ENCODE measurements at places on chromosomes 6 and 20.

DNA sequence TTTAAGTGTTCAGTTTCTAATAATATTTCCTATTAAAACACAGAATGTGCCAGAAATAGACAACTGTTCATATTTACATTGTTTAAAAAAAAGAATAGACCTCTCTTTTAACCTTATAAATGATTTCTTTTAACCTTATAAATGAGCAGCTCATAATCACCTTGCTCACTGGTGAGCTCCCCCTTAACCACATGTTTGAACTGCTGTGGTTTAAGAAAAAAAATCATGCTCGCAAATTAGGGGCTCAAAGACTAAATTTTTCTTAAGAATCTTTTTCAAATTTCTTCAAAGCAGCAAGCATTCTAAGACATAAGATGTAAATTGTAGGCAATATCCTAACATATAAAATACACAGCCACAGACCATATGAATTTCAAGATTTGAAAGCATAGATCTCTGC lies 32.8 kb downstream of the FAM8A1 start:
- DNase-seq = no peak

- DNase-seq = peak; percentile 68
Observed at GRCh38 chr6:116111552-116112528, 11.2 kb downstream of the NT5DC1 start.

DNA sequence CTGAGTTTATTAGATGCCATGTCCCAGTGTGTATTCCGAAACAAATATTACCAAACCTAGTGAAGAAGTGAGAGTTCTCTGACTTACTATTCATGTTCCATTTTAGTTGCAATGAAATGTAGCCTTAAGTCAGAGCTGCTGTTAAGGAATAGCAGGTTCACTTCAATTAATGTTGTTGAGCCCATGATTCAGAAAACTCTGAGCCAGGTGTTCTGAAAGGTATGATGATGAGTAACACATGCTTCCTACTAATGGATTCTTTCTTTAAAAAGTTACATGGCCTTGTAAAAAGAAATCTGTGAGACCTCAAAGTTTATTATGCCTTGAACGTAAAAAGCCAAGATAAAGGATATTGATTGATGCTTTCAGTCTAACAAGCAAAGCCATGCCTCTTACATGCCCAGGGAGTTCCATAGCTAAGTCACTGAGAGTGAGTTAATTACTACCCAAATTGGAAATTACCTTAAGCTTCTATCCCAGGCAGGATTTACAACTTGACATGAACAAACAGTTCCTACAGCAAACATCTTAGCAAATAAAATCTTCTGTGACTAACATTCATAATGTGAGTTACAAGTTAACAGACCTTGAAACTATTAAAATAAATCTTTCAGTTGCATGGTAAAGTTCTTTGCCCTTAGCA lies 122.9 kb downstream of the AKAP7 start:
- DNase-seq = no peak

- no peak for DNase-seq
Observed at GRCh38 chr6:72857791-72858585, 236.1 kb downstream of the KCNQ5 start.

DNA sequence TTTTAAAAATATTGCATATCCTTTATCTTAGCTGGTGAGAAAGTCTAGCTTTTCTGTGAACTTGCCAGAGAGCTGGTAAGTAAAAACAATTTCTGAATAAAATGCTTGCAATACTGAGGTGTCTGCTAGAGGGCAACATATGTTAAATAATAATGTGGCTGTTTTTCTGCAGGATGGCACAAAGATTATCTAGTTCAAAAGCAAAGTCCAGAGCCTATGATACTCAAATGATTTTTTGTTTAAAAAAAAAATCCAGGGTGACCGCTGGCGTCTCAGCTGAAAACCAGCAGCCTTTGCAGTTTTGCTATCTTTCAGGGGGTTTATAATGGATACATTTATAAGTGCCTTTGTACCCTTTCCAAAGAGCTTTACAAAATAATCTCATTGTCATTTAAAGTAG lies 194.9 kb downstream of the PHACTR1 start:
- DNase-seq = peak; percentile 79

DNA sequence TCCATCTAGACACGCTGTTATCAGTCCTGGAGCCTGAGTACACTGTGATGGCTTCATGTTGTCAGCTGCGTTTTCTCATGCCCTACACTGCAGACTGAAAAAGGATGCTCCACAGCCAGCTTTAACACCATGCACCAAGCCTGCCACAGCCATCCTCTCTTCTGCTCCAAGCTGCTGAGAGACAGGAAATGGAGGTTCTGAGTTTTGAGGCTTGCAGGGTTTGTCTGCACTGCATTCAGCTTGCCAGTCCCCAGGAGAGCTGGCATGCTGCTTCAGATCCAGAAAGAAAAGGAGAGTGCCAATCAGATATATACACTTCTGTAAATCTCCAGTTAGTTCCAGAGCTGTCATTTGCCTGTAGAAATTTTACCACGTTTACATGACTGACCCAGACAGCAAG lies 550.7 kb upstream of the FLRT3 start:
- DNase-seq = no peak

- no peak for DNase-seq
Observed at GRCh38 chr6:165811512-165811911, 148.5 kb upstream of the PDE10A start.

DNA sequence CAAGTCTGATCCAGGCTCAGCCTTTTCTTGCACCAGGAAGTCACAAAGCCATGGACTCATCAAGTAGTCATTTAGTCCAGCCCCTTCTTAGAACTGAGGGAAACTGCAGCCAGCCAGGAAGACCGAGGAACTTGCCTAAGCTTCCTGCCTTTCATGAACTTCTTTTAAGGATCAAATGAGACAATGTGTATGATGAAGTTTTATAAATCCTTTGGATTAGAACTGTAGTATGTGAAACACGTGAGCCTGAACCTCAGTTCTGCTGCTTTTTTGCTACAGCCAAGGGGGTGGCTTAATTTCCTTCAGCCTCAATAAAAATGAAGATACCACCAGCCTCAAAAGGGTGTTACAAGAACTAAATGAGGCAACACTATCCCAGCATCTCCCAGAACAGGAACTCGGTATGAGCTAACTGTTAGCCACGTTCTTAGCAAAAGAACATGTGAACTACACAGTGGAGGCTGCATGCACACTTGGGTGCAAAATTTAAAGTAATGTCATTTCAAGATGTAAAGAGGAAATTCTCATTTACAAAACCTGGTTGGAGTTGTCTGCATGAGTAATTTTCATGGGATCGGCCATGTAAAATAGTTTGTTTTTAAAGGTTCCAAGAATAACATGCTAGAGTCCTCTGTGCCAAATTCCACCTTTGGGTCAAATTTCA lies 76.0 kb upstream of the TBC1D7 start:
- peak; percentile 65 for DNase-seq
